ENCODE measurements at places on chromosomes 13 and 19. TPM values are rescaled to one million over a fixed set of nuclear protein-coding genes. Genes with fewer than 3 reads are reported as not detected.

The IFNL1 gene
- not detected for total RNA-seq

The RUBCNL gene
- total RNA-seq, result 2.1 TPM

- no peak for ATAC-seq
Measured at GRCh38 chr19:46947866-46948265, 71.8 kb upstream of the NPAS1 start.

The LRG1 gene
- 0.16 TPM for total RNA-seq

- ATAC-seq, result no peak
Measured at GRCh38 chr13:21934284-21934683, 263.4 kb downstream of the FGF9 start.

- ATAC-seq, result no peak
Measured at GRCh38 chr13:50676602-50677001, 166.9 kb downstream of the DLEU7 start.
